ENCODE measurements at places on chromosomes 16 and 17.

- no peak for DNase-seq
Observed at GRCh38 chr17:17206124-17206912, at the start of gene PLD6. PLD6 (minus strand) TSS chr17:17206333; CDS start chr17:17206286, 47 bp downstream.

GRCh38 chr17:64698725-64699124, 36.6 kb upstream of the SMURF2 start:
- no peak for DNase-seq

- DNase-seq, result no peak
Observed at GRCh38 chr16:77442078-77442477, 7.2 kb upstream of the ADAMTS18 start.

DNA sequence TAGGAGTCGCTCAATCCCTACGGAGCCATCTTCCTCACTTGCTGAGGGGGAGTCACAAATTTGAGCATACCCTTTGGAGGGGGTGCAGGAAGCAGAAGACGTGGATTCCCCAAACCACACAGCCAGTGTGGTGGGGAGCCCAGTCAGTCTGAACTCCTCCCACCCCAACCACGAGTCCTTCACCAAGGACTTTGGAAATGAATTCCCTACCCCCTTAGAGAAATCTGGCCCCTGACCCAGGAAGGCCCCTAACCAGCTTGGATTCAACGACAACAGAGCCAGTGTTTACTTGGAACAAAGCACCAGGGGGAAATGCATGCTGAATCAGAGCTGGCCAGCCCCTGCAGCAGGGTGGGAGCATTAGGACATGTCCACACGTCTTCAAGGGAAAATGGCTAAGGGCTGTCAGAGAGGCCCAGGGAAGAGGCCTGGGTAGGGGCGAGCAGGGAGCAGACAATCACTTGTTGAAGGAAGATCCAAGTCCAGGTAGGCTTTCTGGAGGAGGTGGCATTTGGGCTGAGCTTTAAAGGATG, 5.5 kb upstream of the TMEM92 start:
- no peak for DNase-seq

GRCh38 chr17:81163703-81164370, 1.5 kb upstream of the PVALEF start:
- no peak for DNase-seq

- no peak for DNase-seq
Observed at GRCh38 chr17:28001149-28001548, 41.3 kb upstream of the NLK start.

GRCh38 chr17:7017827-7018200, 5.0 kb upstream of the BCL6B start:
- DNase-seq, result no peak

DNA sequence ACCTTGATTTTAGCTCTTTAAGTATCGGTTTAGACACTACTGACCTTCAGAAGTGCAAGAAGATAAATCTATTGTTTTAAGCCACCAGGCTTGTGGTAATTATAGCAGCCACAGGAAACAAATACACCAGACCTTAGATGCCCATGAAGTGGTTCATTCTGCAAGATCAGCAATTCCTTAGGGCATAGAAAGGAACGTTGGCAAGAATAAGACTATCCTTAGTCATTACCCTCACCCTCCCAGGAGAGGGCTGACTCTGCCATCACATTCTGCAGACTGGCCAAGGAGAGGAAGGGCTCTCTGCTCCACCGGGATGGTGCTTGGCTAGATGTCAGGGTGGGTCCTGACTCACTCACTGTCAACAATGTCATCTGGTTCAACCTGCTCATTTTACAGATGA, 14.1 kb upstream of the NDEL1 start:
- no peak for DNase-seq

- no peak for DNase-seq
Observed at GRCh38 chr17:44012391-44012790, 2.4 kb downstream of the TMEM101 start.

GRCh38 chr17:71516149-71516548, 604.7 kb upstream of the SOX9 start:
- no peak for DNase-seq

GRCh38 chr16:81522108-81522701, 77.6 kb downstream of the CMIP start:
- no peak for DNase-seq

DNA sequence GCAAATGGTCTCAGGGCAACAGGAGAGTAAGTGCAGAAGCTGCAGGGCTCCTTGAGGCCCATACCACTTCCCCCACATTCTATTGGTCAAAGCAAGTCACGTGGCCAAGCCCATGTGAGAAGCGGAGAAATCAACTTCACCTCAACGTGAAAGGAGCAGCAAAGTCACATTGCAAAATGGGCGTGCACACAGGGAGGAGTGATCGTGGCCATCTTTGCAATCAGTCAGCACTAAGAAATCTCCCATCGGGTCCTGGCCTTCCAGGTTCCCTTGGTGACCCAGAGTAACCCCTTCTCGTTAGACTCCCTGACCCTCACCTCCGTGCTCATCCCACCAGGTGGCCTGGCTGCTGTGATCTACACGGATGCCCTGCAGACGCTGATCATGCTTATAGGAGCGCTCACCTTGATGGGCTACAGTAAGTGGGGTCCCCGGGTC, 38.0 kb downstream of the SLC5A11 start:
- no peak for DNase-seq

DNA sequence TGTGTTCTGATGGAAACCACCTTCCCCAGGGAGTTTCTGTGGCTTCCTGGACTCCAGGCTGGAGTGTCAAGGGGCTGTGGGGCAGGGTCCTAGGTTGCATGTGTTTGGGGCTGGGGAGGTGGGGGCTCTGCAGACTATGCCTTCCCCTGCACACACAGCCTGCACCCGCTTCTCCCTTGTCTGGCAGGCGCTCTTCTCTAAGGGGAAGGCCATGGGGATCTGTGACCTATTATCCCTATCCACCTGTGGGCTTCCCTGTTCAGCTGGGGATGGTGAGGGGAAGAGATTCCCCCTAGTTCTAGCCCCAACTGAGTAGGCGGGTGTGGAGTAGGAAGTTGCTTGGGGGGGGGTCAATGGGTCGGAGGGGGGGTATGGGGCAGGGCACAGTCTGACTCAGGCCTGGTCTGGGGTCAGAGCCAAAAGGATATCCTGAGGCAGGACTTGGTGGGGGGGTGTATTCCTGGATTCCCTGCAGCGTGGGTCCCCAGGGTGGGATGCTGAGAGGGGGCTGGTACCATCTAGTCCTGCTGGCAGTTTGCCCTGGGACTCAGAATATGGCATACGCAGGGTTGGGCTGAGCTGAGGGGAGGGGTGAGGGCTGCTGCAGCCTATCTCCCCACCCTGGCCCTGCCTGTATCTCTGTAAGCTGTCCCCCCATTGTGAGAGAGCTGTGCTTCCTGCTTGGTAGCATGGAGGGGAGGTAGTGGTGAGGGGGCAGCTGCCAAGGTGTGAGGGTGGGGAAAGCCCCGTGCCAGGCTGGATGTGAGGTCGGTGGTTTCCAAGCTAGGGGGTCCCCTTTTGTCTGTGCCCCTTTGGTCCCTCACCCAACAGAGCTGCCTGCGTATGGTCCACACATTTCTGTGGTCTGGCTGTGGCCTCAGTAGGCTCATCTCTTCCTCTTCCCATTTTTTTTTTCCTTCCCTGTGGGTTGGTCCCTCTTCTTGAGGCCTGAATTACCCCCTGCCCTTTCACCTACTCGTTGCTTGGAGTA, 14.7 kb downstream of the RARA start:
- no peak for DNase-seq

All from C1 segment of cervical spinal cord (tissue), 14 donors.